Cardiac muscle cell (in vitro differentiated cells and primary cell): ENCODE measurements at places on chromosomes 2 and 18. TPM values are rescaled to one million over a fixed set of nuclear protein-coding genes. Genes with fewer than 3 reads are reported as not detected.
A peak's percentile ranks its signal among the peaks of the same experiment; 100 is the strongest.

Gene PROC
- not detected in 2 replicates for polyA plus RNA-seq

Gene SNORC
- polyA plus RNA-seq = 1.2 and 2.3 TPM in 2 replicates

Gene CHRNG
- 0.28 and 0.37 TPM in 2 replicates for polyA plus RNA-seq

Gene PXDN
- 85.7 and 96.8 TPM in 2 replicates for polyA plus RNA-seq

Gene CETN1
- not detected in 2 replicates for polyA plus RNA-seq

DNA sequence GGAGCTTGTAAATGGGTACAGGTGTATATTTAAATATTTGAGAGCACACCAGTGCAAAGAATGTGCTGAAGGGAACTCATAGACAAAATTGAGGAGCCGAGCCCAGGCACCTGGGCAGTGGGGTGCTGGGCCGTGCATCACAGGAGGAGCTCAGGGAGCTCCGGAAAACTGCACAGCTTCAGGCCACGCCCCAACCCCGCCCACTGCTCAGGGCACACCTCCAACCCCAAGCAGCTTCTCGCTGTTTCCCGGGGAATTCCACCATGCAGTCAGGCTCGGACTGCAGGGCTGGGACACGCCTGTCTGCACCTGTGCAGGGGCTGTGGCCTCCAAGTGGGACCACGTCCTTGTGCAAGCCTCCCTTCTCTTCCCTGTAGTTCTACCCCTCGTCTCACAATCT is 243.0 kb downstream of the HDAC4 start:
- peak; percentile 3 for DNase-seq
- no peak overlapping the region for H3K4me3 ChIP-seq
- H3K27ac ChIP-seq = no peak overlapping the region
- no peaks in the 10 kb centered on the region for H3K27me3 ChIP-seq

DNA sequence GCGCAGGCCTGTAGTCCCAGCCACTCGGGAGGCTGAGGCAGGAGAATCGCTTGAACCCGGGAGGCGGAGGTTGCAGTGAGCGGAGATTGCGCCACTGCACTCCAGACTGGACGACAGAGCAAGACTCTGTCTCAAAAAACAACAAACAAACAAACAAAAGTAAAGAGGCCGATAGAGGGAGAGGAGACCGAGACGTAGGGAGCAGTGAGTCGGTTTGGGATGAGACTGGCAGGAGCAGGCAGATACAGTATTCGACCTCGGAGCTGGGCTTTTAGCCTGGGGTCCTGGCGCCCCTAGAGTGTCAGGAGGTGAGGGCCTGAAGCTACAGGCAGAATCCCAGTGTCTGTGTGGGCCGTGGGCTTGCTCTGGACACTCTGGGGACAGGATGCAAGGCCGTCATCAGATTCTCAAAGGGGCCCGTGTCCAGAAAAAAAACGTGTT is 51.2 kb downstream of the SLC4A1AP start:
- H3K4me1 ChIP-seq = peaks cover 28% of the 10 kb centered on the region
- no peaks in the 10 kb centered on the region for H3K27me3 ChIP-seq
- DNase-seq = no peak
- H3K4me3 ChIP-seq = peak overlapping the region; percentile 16
- no peaks in the 10 kb centered on the region for H3K36me3 ChIP-seq
- H3K27ac ChIP-seq = peak overlapping the region; percentile 95

GRCh38 chr2:112640800-112641675 is 4.7 kb upstream of the SLC20A1 start:
- H3K4me1 ChIP-seq = peaks cover 6% of the 10 kb centered on the region
- no peak overlapping the region for H3K27ac ChIP-seq
- no peaks in the 10 kb centered on the region for H3K36me3 ChIP-seq
- no peak for DNase-seq
- no peaks in the 10 kb centered on the region for H3K27me3 ChIP-seq
- H3K4me3 ChIP-seq = no peak overlapping the region

DNA sequence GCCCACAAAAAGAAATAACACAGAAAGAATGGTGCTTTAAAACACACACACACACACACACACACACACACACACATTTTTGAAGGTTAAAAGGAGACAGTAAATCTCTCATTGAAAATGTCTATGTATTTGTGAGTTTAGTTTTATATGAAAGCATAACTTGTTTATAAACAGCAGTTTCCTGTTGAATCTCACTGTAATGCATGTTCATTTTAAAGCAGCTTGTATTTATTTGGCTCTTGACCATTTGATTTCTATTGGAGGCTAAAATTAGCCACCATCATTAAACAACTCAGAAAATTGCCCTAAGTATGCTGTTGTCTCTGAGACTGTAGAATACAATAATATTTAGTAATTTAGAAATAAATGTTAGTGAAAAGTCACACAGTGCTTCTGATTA is 95.0 kb downstream of the TMEM185B start:
- peaks cover 11% of the 10 kb centered on the region for H3K36me3 ChIP-seq
- no peak overlapping the region for H3K4me3 ChIP-seq
- H3K27ac ChIP-seq = no peak overlapping the region
- no peaks in the 10 kb centered on the region for H3K27me3 ChIP-seq
- no peaks in the 10 kb centered on the region for H3K4me1 ChIP-seq

GRCh38 chr2:64177315-64177714 is 33.1 kb upstream of the PELI1 start:
- H3K27ac ChIP-seq = no peak overlapping the region
- H3K4me3 ChIP-seq = no peak overlapping the region
- DNase-seq = peak; percentile 62
- H3K36me3 ChIP-seq = no peaks in the 10 kb centered on the region

- no peaks in the 10 kb centered on the region for H3K27me3 ChIP-seq
- H3K4me3 ChIP-seq = no peak overlapping the region
- no peaks in the 10 kb centered on the region for H3K4me1 ChIP-seq
- no peak for DNase-seq
- H3K36me3 ChIP-seq = no peaks in the 10 kb centered on the region
- H3K27ac ChIP-seq = no peak overlapping the region
These were observed 42.8 kb downstream of the STK25 start for GRCh38 chr2:241465543-241465942.

- H3K4me1 ChIP-seq = no peaks in the 10 kb centered on the region
- no peak overlapping the region for H3K27ac ChIP-seq
- DNase-seq = no peak
- H3K36me3 ChIP-seq = peaks cover 6% of the 10 kb centered on the region
These were observed 75.4 kb downstream of the DYSF start for GRCh38 chr2:71528749-71529148.

GRCh38 chr2:55168221-55169154 is 63.6 kb downstream of the CLHC1 start:
- peaks cover 23% of the 10 kb centered on the region for H3K4me1 ChIP-seq
- no peaks in the 10 kb centered on the region for H3K27me3 ChIP-seq
- H3K27ac ChIP-seq = peak overlapping the region; percentile 24
- no peak overlapping the region for H3K4me3 ChIP-seq
- no peaks in the 10 kb centered on the region for H3K36me3 ChIP-seq
- DNase-seq = peak; percentile 62
